Occipital lobe (tissue), 3 donors: ENCODE measurements at places on chromosomes 1 and 21. TPM values are rescaled to one million over a fixed set of nuclear protein-coding genes. Genes with fewer than 3 reads are reported as not detected.

The SLC30A2 gene
- not detected for total RNA-seq

The REN gene
- total RNA-seq = not detected

The SLAMF8 gene
- not detected for total RNA-seq

The PPFIA4 gene
- 11.1 TPM for total RNA-seq

- DNase-seq = no peak
These were observed 139.1 kb downstream of the PLA2G4A start for GRCh38 chr1:186967656-186968394.

DNA sequence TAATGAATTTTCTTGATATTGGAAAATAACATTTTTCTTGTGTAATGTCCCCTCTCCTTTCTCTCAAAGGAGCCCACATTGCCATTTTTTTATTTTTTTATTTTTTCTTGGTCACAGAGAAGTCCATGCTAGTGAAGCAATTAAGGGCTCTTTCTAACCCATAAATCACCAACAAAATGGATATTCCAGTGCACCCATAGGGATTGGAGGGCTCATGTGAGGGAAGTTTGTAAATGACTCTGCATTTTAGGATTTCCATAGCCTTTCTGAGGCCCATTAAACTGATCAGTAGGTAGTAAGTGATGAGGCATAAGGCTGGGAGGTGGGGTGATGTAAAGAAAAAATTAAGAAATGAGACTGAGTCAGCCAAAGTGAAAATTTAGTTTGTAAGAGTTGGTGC, 55.9 kb upstream of the JAK1 start:
- no peak for DNase-seq

DNA sequence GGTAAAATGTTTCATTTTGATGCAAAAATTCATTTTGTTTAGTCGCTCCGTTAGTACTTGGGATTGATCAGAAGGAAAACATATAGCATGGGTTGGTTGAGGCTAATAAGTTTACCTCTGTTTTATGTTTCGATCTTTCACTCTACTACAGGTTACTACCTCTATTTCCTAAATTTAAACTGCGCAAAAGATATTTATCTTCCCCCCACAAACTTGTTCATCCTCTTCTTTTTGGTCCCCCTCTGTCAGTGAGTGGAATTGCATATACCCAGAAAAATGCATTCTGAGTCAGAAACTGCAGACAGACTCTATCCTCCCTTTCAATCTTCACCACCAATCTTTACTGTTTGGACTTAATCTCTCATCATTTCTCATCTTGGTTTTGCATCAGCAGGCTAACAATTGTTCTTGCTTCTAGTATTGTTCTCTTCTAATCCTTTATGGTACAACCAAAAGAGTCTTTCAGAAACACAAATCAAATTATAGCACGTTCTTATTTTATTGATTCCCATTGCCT, 316.0 kb upstream of the ADGRL4 start:
- DNase-seq = no peak

DNA sequence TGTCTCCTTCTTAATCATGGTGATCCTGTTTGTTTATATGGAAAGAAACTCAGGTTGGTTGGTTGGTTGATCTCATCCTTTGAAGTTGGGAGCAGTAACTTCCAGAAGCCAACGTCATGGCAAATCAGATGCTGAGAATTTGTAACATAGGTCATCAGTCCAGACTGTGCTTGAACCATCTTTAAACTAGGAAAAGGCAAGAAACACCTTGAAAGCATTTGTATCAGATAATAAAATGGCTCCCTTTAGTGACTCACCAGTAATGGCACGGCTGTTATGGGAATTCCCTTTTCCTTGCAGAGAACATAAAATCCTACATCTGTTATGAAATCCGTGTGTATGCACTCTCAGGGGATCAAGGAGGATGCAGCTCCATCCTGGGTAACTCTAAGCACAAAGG, 58.1 kb downstream of the SERBP1 start:
- no peak for DNase-seq

- no peak for DNase-seq
These were observed 63.9 kb downstream of the VWA5B1 start for GRCh38 chr1:20354610-20355009.

DNA sequence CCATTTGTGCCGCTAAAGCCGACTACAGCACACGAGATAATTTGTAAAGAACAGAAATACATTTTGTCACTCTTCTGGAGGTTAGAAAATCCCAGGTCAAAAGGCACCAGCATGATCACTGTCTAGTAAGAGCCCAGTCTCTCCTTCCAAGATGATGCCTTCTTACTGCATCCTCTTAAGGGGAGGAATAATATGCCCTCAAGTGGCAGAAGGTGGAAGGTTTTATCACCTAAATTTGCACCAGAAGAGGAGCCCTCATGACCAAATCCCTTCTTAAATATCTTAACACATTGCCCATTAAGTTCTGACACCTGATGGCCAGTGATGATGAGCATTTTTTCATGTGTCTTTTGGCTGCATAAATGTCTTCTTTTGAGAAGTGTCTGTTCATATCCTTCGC, 326.7 kb upstream of the RGS18 start:
- no peak for DNase-seq

GRCh38 chr1:219585837-219586455, 27.0 kb downstream of the ZC3H11B start:
- no peak for DNase-seq

DNA sequence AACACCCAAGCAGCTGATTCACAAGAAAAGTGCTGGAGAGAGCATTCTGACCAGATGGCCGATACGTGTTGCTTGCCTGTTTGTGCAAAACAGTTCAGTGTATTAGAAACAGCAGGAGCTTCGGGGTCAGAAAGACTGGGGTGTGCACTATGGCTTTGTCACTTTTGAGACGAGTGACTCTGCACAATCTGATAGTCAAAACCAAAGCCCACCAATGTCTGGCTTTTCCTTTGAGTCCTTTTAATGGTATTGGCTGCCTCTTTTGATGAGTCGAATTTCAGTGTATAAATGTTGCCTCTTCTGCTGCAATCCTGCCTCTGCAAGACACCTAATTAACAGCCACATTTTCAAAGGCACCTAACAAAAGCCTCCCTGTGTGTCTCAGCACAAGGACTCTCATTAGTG, 444.6 kb downstream of the AJAP1 start:
- DNase-seq = no peak

DNA sequence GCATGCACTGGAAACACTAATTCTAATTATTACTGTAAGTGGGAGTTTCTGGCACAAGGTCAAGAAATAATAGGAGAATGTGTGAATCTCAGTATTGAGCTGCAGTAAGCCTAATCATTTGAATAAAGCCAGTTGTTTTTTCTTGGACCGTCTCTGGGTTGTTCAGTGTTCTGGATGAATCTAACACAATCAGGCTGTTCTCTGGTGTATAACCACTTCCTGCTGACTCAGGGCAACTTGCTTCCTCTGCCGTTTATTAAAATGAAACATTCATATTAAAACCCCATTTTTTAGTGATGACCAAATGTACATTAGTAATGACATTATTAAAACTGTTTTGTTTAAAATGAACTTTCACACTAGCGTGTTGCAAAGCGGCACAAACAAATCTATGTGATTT, 273.1 kb upstream of the SNX7 start:
- DNase-seq = no peak
